Anterior cingulate cortex (tissue), 58 donors: ENCODE measurements at places on chromosomes 5 and 9.

DNA sequence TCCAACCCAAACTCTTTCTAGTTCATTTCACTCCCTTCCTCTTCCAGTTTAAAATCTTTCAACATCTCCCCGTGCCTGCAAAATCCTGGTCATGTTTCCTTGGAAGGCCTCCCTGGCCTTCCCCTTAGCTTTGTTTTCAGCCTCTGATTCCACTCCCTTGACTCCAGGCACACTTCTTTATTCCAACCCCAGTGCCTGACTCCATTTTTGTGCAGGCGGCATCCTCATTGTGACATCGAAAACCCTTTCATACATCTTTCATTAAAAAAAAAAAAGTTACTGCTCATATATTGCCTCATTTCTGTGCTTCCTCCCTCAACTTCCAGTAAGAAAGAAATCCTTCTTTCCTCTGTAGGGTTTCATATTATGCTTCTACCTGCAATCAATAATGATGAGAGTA is 7.1 kb upstream of the TNFSF8 start:
- DNase-seq: no peak

GRCh38 chr9:92963831-92964606 is 16.7 kb downstream of the FGD3 start:
- DNase-seq: no peak

GRCh38 chr9:120655005-120655622 is 59.2 kb downstream of the MEGF9 start:
- DNase-seq: no peak

- no peak for DNase-seq
Observed at GRCh38 chr9:105864248-105864898, 170.0 kb downstream of the TMEM38B start.

- DNase-seq: no peak
Observed at GRCh38 chr5:34500236-34500847, 155.8 kb upstream of the RAI14 start.

GRCh38 chr5:106135473-106135872 is 1535.3 kb downstream of the EFNA5 start:
- DNase-seq: no peak

GRCh38 chr5:98464737-98465330 is 308.6 kb upstream of the RGMB start:
- no peak for DNase-seq

DNA sequence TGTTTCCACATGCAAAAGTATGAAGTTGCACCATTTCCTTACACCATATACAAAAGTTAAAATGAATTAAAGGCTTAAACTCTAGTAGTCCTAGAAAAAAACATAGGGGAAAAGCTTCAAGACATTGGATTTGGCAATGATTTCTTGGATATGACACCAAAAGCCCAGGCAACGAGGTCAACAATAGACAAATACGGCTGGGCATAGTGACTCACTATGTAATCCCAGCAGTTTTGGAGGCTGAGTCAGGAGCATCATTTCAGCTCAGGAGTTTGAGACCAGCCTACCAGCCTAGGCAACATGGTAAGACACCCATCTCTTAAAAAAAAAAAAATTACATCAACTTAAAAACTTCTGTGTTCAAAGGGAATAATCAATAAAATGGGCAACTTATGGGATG is 30.9 kb upstream of the SREK1 start:
- no peak for DNase-seq

GRCh38 chr5:142032747-142033631 is 20.2 kb upstream of the GNPDA1 start:
- no peak for DNase-seq

DNA sequence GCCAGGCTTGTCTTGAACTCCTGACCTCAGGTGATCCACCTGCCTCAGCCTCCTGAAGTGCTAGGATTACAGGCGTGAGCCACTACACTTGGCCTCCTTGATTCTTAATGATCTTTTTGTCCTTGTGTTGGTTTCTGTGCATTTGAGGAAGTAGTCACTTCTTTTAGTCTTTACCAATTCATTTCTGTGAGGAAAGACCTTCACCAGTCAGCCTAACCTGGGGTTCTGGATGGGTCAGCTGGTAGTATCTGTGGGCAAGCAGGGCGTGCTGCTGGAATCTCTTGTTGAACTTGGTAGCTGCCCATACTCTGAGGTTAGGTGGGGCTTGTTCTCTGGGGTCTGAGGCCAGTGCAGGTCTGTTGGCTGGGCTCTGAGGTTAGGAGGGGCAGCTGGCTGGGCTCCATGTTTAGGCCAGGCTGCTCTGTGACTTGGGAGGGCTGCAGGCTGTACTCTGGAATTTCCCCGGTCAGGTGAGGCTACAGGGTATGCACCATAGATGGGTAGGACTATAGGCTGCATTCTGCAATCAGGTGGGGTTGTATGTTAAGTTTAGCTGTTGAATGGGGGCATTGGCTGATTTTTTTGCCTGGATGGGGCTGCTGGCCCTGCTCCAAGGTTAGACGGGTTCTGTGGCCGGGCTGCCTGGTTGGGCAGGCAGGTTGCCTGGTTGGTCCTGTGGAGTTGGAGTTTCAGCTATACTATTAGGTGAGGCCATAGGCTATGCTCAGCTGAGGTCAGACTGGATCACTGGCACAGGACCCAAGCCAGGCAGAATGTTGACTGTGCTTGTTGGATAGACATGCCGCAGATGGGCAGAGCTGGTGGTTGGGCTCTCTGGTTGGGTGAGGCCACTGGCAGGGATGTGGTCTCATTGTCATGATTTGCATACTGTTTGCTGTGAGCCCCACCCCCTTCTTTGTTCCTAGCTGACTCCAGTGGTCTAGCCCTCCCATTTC is 19.2 kb downstream of the UBAP1 start:
- DNase-seq: no peak

- no peak for DNase-seq
Observed at GRCh38 chr9:118295413-118295812, 591.2 kb downstream of the TLR4 start.

DNA sequence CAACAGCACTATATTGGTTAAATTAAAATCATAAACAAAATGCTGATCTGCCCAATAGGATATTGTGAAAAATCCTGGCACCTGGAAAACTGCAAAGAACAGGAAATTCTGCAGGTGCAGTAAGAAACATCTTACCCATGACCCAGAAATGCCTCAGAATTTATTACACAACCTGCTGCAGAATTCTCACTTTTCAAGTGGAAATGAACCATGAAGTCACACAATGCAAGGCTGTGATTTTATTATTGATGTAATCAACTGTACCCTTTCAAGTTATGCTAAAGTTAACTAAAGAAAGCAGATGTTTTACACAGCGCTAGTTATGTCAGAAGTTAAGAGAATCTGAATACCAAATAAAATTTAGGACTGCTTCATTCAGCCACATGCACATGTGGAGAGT is 6.0 kb downstream of the STRBP start:
- DNase-seq: no peak

GRCh38 chr5:154312576-154312975 is 122.0 kb downstream of the GALNT10 start:
- DNase-seq: no peak

DNA sequence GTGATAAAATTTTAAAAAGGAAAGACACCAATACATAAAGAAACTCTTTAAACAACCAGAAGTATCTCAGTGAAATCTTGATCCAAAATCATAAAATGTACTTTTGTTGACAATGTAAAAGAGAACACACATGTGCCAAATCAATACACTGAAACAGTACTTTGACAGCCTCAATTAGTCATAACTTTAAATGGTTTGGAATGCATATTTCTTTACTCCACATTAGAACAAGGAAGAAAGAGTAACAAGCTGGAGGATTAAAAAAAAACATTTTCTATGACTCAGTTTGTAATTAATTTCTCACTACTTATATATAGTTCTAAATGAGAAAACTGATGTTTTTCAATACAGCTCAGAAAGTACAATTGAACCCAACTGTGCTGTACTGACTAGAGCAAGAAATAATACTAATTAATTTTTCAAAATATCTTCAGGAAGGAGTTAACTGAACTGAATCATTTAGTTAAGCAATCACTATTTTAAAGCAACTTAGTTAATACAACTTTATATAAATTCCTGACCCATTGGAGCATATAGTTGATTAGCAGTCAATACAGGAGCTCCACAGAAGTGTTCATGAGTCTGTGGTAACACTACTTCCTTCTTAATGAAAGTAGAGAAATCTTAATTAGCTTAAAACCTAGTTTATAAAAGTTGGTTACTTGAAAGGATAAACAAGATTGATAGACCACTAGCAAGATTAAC is 101.0 kb downstream of the NR3C1 start:
- DNase-seq: no peak

DNA sequence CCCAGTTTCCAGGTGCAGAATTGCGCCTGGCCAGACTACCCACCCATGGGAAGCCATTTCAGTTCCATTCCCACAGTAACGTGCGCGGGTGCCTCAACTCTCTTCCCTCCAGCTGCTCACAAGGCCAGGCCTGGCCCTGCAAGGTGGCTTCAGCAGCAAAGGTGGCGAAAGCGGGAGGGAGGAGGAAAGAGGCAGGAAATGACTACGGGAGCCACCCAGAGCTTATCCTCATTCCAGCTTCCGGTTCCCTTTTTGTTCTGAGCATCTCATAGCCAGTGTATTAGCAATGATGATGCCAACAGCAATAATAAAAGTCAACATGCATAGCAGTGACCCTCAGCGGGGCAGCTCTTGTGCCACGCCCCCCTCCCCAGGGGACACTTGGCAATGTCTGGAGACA is 101.5 kb upstream of the BOD1 start:
- no peak for DNase-seq

DNA sequence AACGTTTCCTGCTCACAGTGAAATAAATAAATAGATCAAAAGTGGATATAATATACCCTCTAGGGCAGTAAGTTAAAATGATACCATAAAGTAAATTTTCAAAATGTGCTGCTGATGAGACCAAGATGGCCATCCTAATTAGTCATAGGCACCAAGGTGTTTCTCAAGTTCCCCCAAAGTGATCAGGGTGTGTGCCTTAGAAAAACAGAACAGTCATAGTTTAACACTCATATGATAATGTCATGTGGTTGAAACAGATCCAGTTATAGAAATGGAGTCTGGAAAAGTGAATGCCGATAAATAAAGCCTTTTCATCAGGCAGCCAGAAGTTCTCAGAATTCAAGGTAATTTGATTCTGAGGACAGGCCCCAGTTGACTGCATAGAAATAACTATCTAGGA is 161.5 kb upstream of the CDKN2B start:
- DNase-seq: no peak

- no peak for DNase-seq
Observed at GRCh38 chr5:87408204-87408603, 4.5 kb downstream of the CCNH start.

- no peak for DNase-seq
Observed at GRCh38 chr9:131153595-131153994, 28.2 kb downstream of the NUP214 start.

DNA sequence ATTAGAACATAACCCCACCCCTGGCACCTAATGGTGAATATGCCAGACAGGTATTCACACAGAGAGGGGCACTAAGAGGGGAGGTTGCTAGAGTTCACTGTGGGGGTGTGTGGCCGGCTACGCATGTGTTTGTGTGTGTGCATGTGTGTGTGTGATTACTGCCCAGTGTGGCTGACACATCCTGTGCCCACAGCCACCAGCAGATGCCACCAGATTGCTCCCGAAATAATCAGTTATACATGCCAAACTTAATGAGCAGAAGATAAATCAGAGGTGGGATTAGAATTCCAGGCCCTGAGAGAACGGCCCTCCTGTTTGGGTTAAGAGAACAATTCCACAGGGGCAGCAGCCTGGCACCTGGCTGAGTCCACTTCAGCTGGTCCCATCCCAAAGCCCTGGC is 91.8 kb upstream of the TBCA start:
- DNase-seq: peak; percentile 31

DNA sequence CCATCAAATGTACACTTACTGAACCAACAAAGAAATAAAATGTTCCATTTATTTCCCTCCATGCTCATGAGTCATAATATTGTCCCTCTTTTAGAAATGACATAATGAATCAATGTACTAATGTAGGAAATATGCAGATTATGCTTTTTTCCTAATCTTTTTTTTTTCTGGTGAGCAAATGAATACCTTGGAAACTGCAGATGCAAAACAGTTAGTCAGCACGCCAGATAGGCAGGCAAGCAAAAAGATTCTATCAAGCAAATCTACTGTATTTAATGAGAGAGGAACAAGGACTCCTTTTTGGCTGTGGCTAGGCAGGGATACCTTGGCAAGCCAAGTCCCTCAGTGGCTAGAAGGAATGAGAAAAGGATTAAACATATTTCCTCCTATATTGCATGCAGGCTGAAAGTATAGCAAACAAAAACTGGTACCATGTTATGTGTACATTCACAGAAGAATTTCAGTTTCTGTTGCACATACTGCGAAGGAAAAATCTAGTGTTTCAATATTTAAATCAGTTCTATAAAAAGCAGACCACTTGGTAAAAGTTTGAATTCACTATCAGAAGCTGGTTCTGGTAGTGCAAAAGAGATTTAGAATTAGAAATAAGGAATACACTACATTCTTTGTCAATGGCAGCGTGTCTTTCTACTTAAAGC is 605.4 kb downstream of the TLE1 start:
- no peak for DNase-seq

GRCh38 chr9:136088939-136089696 is 6.0 kb downstream of the NACC2 start:
- no peak for DNase-seq

DNA sequence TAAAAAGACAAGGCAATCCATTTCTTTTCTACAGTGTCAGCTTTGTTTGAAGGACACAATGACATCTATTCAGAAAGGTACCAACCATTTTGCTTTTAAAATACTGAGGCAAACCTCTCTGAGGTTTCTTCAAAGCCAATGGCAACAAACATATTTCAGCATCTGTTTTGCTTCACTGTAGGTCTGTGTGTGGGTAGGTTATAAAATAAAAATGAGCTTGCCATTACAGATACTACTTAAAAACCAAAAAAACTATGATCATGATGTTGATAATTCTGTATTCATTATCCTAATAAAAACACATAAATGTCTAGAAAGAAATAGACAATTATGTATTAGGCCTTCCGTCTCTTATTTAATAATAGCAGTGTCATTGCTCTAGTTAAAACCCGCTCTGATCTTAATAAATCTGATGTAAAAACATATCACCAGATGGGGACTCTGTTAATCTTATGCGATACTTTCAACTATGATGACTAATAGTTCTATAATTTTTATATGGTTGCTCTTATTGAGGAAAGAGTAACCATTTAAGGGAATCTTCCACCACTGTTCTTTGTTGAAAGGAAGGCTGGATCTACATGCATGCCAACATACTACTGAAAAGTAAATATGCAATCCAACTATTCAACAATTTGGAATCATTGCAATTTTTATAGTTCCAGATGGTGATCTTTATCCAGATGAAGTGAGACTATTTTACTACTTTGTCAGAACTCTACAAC is 647.2 kb downstream of the PDE4D start:
- no peak for DNase-seq
